ENCODE measurements at places on chromosomes 13 and 19.

DNA sequence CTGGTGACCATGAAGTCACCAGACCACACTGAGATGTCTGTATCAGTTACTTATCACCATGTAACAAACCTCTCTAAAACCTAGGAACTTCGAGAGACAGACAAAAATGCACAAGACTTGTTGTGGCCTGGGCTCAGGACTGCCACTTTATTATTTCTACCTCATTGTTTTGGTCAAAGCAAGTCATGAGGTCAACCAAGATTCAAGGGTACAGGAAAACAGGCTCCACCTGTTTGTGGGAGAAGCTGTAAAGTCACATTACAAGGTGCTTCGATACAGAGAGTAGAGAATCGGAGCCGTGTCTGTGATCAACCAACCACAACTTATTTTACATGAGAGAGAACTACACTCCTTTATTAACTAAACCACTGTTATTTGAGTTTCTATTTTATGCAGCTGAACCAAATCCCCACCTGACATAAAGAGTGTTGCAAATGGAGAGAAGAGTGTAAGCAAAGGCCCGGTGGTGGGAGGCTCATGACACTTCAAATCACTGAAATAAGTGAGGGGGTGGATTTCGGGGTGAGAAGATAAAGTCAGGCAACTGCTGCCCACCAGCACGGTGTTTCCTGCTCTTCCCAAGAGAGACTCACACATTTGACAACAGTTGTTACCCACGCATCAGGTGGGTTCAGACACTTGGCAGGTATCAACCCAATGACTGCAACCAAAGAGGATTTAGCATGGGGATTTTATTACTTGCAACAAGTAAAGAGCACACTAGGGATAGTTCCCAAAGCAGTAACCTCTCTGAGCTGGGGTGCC, 39.0 kb upstream of the IGSF23 start:
- DNase-seq = no peak

GRCh38 chr19:44303320-44303719, 1.5 kb downstream of the ZNF235 start:
- DNase-seq = no peak

DNA sequence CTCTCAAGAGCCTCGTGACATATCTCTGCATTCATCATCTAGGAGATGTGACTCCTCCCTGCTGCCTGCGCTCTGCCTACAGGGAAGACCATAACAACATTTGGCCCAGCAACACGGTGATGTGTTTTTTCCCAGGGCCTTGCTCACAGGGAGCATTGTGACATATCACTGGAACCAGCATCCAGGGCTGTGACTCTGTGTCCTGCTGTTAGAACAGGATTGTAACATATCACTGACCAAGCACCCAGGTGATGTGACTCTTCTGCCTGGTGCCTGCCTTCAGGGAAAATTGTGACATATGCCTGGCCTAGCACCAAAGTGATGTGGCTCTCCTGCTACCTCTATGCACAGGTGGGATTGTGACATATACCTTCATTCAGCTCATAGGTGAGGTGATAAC, 79.4 kb upstream of the ZNF43 start:
- DNase-seq = no peak

DNA sequence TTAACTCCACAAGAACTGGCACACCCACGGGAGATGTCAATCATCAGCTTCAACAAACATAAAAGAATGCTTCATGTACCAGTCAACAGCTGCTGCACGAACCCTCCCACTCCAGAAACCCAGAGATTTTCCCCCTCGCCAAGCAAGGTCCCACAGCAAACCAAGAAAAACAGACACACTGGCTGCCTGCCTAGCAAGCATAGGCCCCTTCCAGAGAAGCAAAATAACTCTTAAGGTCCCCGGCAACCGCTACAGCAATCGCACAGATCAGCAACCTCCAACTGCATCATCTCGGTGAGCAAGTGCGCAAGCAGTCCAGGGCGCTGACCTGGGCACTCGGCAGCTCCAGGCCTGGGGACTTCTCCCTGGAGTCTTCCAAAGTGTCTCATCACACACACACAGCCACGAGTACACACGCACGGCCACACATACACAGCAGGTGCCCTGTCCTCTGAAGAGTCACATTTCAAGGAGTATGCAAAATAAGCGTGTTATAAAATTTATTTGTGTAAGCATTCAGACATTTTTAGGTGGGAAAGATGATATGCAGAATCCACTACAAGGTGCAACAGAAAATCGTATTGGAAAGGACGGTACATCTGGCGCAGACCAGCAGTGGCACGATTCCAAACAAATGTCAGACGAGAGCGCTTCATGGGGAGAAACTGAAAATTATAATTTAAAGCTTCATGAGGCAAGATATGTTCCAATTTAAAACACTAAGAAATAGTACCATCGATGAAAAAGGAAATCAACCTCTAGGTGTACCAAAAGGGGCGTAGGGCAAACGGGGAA, 125.0 kb downstream of the STK24 start:
- DNase-seq = no peak

- DNase-seq = no peak
These were observed 4.8 kb upstream of the ZNF439 start for GRCh38 chr19:11843722-11844121.

DNA sequence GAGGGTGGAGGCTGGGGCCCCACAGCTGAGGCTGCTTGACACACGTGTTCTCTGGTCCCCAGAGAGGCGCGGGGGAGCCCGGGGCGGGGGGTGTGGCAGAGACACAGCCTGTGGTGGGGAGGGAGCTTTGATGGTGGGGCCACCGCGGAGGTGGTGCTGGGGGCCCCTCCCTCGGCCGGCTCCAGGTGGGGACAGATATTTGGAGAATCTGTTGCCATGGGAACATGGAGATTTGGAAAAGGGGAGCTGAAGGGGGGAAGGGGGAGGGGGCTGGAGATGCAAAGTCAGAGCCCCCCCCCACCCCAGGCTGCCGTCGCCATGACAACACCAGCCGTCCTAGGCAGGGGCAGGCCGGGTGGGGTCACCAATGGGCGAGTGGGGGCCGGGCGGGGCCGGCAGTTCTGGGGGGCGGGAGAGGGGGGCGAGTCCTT, 1.2 kb downstream of the PRKCG start:
- no peak for DNase-seq

- no peak for DNase-seq
These were observed 104.3 kb upstream of the PCDH17 start for GRCh38 chr13:57527114-57527735.

DNA sequence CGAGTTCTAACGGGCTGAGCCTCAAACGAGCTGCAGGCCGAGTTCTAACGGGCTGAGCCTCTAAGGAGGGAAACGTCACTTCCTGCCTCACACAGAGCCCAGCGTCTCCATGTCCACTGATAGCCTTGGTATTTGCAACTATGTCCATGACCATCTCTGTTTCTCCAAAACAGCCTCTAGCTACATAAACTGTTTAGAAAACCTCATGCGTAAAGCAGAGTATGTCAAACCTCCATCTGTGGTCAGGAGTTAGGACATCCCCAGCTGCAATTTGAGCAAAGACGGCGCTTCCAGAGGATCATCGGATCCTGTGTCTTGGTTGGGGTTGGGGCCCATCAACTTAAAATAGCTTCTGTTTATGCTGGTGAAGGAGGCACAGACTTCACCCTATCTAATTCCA, 20.8 kb downstream of the RASA3 start:
- DNase-seq = no peak

DNA sequence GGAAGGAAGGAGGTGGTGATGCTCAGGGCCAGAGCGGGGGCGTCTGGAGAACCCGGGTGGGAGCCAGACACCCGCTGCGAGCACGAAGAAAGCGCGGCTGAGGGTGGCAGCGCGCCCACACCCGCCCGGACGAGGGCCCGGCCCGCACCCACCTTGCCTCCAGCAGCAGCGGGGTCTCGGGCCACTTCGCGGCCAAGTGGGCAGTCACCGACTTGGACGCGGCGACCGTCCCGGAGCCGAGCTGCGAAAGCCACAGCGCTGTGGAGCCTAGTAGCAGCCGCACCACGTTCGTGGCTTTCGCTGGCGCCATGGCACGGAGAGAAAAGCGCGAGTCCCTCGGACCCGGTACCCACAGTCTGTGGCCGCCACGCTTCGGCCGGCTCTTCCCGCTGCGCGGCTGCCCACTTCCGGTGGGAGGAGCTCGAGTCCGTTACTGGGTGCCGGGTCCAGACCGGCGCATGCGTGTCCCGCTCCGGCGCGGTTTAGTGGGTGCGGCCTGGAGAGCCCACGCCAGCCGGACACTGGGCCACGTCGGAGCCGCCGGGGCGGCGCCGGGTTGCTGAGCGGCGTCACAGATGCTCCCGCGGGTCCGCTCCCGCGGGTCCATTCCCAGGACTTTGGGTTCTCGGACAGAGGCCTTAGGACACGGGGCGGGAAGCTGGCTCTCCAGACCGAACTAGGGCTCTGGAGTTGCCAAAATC, at the start of gene UGGT2:
Gene UGGT2 (minus strand): TSS at position 399 of the 701 bp plus-strand sequence. CDS start 89 bp downstream, at position 310.
- DNase-seq = no peak

DNA sequence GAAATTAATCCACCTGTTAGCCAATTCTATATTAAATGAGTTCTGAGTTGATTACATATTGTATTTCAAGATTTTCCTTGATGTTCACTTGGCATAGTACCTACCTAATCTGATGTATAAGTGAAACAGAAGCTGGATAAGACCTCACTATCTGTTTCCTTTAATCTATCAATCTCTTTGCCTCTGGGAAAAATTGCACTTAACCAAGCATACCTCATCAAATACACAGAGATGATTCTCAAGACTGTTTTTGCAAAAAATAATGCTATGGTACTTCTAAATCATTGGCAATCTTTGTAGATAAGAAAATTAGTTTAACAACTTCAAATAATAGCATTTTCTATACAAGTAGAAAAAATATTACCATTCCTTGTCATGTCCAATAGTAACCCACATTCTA, 55.2 kb downstream of the SERPINE3 start:
- DNase-seq = no peak

GRCh38 chr13:98201984-98202383, 24.9 kb upstream of the RNF113B start:
- DNase-seq = no peak

DNA sequence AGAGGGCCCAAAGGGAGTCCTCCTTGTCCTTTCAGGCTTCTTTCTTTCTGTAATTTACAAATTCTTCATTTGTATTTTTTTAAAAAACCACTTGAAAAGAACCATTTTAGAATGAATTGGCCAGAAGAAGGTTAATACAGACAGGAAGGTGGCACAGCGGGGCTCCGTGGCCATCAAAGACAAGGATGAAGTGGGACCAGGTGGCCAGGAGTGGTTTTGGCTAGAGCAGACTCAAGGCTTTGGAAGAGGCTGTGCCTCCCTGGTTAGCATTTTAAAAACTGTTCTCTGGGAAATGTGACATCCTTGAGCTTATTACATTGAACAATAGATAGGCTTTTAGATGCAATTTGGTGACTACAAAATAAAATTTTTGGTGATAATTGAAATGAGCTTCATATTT, 48.4 kb downstream of the ATP8A2 start:
- DNase-seq = no peak

DNA sequence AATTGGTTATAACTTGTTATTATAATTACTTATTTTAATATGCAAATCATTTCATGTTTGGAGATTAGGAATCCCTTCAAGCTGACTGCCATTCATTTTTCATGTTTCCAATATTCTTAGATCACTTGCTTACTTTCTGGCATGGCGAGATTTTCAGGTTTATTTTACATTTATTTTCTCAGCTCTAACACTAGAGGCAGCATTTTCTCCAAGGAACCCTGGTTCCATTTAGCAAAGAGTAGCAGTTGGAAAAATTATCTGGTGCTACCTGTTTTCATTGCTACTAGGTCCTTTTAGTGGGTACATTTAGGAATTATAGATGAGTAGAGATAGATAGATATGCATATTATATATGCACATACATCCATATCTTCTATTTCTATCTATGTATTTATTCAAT, 90.9 kb upstream of the TRPC4 start:
- DNase-seq = no peak

DNA sequence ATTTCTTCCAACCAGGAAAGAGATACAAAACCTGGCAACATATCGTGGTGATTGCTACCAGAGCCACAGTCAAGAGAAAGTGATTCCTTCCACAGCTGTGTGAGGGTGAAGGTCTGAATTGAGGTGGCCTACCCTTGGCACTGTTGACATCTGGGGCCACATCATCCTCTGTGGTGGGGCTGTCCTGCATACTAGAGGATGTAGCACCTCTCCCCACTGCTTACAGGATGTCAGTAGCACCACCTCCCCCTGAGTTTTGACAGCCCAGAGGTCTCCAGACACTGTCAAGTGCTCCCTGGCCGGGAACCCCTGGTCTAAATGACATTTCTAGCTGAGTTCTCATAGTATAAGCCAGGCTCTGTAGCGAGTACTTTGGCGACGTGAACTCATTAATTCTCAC, 15.5 kb downstream of the PTGER1 start:
- DNase-seq = no peak

DNA sequence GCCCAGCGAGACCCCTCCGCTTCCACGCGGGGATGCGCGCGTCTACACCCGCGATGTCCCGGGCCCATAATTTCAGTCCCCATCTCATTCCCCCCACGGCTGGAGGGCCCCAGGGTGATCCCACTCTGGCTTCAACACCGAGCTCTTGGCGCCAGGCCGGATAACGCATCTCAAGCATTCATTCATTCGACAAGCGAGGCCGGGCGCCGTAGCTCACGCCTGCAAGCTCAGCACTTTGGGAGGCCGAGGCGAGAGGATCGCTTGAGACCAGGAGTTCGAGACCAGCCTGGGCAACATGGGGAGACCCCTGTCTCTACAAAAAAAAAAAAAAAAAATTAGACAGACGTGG, 5.9 kb downstream of the ANGPTL6 start:
- no peak for DNase-seq

- DNase-seq = no peak
These were observed 13.3 kb upstream of the ACP7 start for GRCh38 chr19:39070888-39071287.
